ENCODE measurements at places on chromosomes 4 and X.

- DNase-seq, result no peak
Measured at GRCh38 chr4:92252846-92253245, 50.9 kb upstream of the GRID2 start.

DNA sequence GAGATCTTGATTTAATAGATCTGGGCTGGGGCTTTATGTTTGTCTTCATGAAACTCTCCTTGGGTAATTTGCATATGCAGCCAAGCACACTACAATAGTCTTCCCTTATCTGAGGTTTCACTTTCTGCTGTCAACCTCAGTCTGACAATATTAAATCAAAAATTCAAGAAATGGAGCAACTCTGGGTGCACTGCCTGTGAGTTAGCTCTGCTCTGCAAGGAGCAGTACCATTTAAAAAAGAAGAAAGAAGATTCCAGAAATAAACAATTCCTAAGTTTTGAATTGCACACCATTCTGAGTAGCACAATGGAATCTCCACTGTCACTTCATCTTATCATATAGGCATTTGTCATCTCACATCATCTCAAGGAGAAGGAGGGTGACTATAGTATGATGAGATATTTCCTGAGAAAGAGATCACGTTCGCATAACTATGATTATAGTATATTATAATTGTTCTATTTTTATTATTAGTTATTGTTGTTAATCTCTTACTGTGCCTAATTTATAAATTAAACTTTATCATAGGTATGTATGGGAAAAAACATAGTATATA, 9.4 kb downstream of the FNIP2 start:
- no peak for DNase-seq

DNA sequence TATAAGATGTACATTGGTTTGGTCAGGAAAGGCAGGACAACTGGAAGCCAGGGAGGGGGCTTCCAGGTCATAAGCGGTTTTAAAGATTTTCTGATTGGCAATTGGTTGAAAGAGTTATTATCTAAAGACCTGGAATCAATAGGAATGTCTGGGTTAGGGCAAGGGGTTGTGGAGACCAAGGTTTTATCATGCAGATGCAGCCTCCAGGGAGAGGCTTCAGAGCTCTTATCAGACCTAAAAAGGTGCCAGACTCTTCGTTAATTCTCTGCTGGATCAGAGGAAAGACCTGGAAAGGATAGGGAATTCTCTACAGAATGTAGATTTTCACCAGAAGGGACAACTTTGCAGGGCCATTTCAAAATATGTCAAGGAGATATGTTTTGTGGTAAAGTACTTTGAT, 62.8 kb downstream of the BEX3 start:
- DNase-seq, result no peak

- no peak for DNase-seq
Measured at GRCh38 chr4:80072228-80072743, 743 bp downstream of the ANTXR2 start.

GRCh38 chrX:21745756-21746155, 12.2 kb downstream of the SMPX start:
- no peak for DNase-seq

- no peak for DNase-seq
Measured at GRCh38 chrX:143669395-143669794, 33.5 kb upstream of the SLITRK4 start.

All from NCI-H1048 (cell line).